A549 treated with dexamethasone at 1 μM for 4 hours (cell line): ENCODE measurements at places on chromosomes 5 and 9. TPM values are rescaled to one million over a fixed set of nuclear protein-coding genes. Genes with fewer than 3 reads are reported as not detected.

GLIPR2 gene
- 7.5 to 9.9 TPM (median 8.9 TPM) in 5 replicates for total RNA-seq

FOXE1 gene
- 2.3 to 3.7 TPM (median 3.5 TPM) in 5 replicates for total RNA-seq

AFF4 gene
- 20.4 to 40.1 TPM (median 30.3 TPM) in 5 replicates for total RNA-seq

NDOR1 gene
- 8.1 to 18.5 TPM (median 15.8 TPM) in 5 replicates for total RNA-seq

SPATA31C1 gene
- total RNA-seq = not detected in 5 replicates

LHX6 gene
- 2.9 to 3.7 TPM (median 3.2 TPM) in 5 replicates for total RNA-seq

SH3TC2 gene
- total RNA-seq = 0.38 to 0.73 TPM (median 0.48 TPM) in 5 replicates

LCN1 gene
- total RNA-seq = 0.14 to 0.30 TPM (median 0.21 TPM) in 4 of 5 replicates, not detected in the other

FBXL7 gene
- 1.2 to 1.7 TPM (median 1.6 TPM) in 5 replicates for total RNA-seq

GNE gene
- 13.6 to 18.6 TPM (median 16.6 TPM) in 5 replicates for total RNA-seq

TMEM252 gene
- not detected in 5 replicates for total RNA-seq

PCDHGA8 gene
- 0.03 to 0.05 TPM (median 0.04 TPM) in 3 of 5 replicates, not detected in the others for total RNA-seq

PRDM12 gene
- 0.22 to 0.34 TPM (median 0.26 TPM) in 5 replicates for total RNA-seq

FGF1 gene
- total RNA-seq = 0.13 to 0.73 TPM (median 0.42 TPM) in 5 replicates

C9orf153 gene
- total RNA-seq = 0.07 to 0.25 TPM (median 0.12 TPM) in 5 replicates

NUTM2F gene
- not detected in 5 replicates for total RNA-seq

DMRT3 gene
- not detected in 5 replicates for total RNA-seq

NUP155 gene
- 16.9 to 23.7 TPM (median 22.5 TPM) in 5 replicates for total RNA-seq

FGD3 gene
- 0.15 to 0.21 TPM (median 0.15 TPM) in 5 replicates for total RNA-seq

GDNF gene
- total RNA-seq = 0.02 to 0.06 TPM (median 0.05 TPM) in 4 of 5 replicates, not detected in the other

ORM2 gene
- not detected in 5 replicates for total RNA-seq

IER5L gene
- 18.9 to 37.6 TPM (median 36.3 TPM) in 5 replicates for total RNA-seq

PCDHGA3 gene
- 0.02 to 0.05 TPM (median 0.03 TPM) in 4 of 5 replicates, not detected in the other for total RNA-seq

ADAMTS12 gene
- total RNA-seq = 5.7 to 7.6 TPM (median 7.3 TPM) in 5 replicates

CKS2 gene
- 315 to 421 TPM (median 365 TPM) in 5 replicates for total RNA-seq

MARCHF11 gene
- not detected in 5 replicates for total RNA-seq

PPIC gene
- 17.1 to 19.1 TPM (median 18.4 TPM) in 5 replicates for total RNA-seq

SPINK1 gene
- total RNA-seq = 0.54 to 1.4 TPM (median 0.82 TPM) in 5 replicates

CAVIN4 gene
- total RNA-seq = 0.26 to 0.47 TPM (median 0.39 TPM) in 5 replicates

NMRK1 gene
- 4.2 to 5.6 TPM (median 5.2 TPM) in 5 replicates for total RNA-seq

HDHD3 gene
- 18.3 to 20.5 TPM (median 19.1 TPM) in 5 replicates for total RNA-seq

CCDC180 gene
- total RNA-seq = 0.48 to 0.73 TPM (median 0.62 TPM) in 5 replicates

RNF183 gene
- 0.07 to 0.17 TPM (median 0.11 TPM) in 3 of 5 replicates, not detected in the others for total RNA-seq

C5orf52 gene
- not detected in 5 replicates for total RNA-seq

DMRT2 gene
- 0.05 to 0.12 TPM (median 0.06 TPM) in 3 of 5 replicates, not detected in the others for total RNA-seq

KCNMB1 gene
- total RNA-seq = not detected in 5 replicates

CAST gene
- total RNA-seq = 156 to 206 TPM (median 183 TPM) in 5 replicates

PSD2 gene
- 0.02 to 0.05 TPM (median 0.02 TPM) in 4 of 5 replicates, not detected in the other for total RNA-seq

STPG3 gene
- not detected in 5 replicates for total RNA-seq

SLC44A1 gene
- total RNA-seq = 18.6 to 35.7 TPM (median 32.9 TPM) in 5 replicates

ARL14EPL gene
- total RNA-seq = 0.06 to 0.22 TPM (median 0.15 TPM) in 5 replicates

ANKRD18A gene
- total RNA-seq = 5.5 to 13.7 TPM (median 10.0 TPM) in 5 replicates

SLC6A19 gene
- 0.32 to 0.66 TPM (median 0.64 TPM) in 5 replicates for total RNA-seq

LHX3 gene
- 0.05 to 0.13 TPM (median 0.11 TPM) in 5 replicates for total RNA-seq

ITK gene
- 0.07 to 0.43 TPM (median 0.37 TPM) in 5 replicates for total RNA-seq

LEAP2 gene
- 0.48 to 0.98 TPM (median 0.75 TPM) in 5 replicates for total RNA-seq

ZNF484 gene
- total RNA-seq = 2.1 to 2.9 TPM (median 2.5 TPM) in 5 replicates

ABO gene
- not detected in 5 replicates for total RNA-seq

PHF24 gene
- total RNA-seq = 0.08 to 0.19 TPM (median 0.14 TPM) in 5 replicates

SLC27A4 gene
- 30.9 to 49.0 TPM (median 46.0 TPM) in 5 replicates for total RNA-seq

MAMDC4 gene
- 1.3 to 4.3 TPM (median 3.4 TPM) in 5 replicates for total RNA-seq

PCDHAC2 gene
- 3.2 to 4.6 TPM (median 4.2 TPM) in 5 replicates for total RNA-seq

GABBR2 gene
- 0.19 to 0.28 TPM (median 0.27 TPM) in 5 replicates for total RNA-seq

SERF1B gene
- 67.5 to 94.1 TPM (median 72.3 TPM) in 5 replicates for total RNA-seq

SLCO6A1 gene
- total RNA-seq = not detected in 5 replicates

HSPB3 gene
- total RNA-seq = 0.14 to 0.42 TPM (median 0.24 TPM) in 4 of 5 replicates, not detected in the other

HAND1 gene
- 0.34 to 0.83 TPM (median 0.44 TPM) in 5 replicates for total RNA-seq

IFNK gene
- 0.13 TPM in 1 of 5 replicates, not detected in the others for total RNA-seq

DBH gene
- total RNA-seq = not detected in 5 replicates
